ENCODE measurements at places on chromosomes 5 and 9.

DNA sequence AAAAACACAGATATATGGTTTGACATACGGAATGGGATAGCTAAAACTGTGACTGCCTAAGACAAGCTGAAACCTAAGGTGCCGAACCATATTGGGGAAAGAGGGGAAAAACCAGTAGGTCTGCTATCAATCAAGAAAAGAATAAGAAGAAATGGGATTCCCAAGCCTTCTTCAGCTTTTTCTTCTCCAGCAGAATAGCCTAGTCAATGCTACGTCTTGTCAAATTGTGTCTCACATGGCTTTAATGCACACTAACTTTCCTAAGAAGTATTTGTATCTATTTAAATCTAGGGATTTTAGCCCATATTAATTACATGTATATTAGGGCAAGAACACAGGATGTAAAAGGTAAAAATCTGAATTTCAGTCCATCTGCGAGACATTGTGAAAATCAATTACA lies 797 bp upstream of the FBXO38 start:
- DNase-seq: no peak

DNA sequence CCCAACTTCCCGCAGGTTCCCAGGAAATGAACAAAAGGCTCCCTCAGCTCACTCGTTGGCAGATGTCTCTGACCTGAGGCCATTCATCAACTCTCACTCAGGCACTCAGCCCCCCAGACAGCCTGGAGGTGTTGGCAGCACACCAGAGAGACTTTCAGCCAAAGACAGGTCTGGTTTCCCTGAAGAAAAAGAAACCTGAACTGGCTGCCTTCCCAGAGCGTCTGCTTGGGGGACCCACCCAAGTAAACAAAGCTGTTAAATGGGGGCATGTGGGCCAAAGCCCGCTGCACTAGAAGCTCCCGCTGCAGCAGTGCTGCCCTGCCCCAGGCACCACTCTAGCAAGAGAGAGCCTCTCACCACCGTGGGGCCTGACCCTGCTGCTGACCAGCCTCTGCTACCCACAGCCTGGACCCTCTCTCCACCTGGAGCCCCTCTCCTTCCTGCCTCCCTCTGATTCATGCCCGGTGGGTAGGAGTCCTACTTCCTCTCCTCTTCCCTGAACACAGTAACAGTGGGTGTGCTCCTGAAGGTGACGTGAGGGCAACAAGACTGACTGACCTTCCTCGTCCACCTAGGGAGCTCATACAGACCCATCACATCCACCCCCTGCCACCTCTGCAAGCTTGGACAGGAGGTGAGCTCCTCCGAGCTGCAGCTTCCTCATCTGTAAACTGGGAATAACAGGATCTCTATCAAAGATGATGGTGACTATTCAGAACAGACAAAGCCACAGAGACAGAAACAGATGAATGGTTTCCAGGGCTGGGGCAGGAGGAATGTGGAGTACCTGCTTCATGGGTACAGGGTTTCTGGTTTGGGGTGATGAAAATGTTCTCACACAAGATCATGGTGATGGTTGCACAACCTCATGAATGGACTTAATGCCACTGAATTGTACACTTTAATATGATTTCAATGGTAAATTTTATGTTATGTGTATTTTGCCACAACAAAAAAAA lies 31.0 kb upstream of the GABRP start:
- no peak for DNase-seq

DNA sequence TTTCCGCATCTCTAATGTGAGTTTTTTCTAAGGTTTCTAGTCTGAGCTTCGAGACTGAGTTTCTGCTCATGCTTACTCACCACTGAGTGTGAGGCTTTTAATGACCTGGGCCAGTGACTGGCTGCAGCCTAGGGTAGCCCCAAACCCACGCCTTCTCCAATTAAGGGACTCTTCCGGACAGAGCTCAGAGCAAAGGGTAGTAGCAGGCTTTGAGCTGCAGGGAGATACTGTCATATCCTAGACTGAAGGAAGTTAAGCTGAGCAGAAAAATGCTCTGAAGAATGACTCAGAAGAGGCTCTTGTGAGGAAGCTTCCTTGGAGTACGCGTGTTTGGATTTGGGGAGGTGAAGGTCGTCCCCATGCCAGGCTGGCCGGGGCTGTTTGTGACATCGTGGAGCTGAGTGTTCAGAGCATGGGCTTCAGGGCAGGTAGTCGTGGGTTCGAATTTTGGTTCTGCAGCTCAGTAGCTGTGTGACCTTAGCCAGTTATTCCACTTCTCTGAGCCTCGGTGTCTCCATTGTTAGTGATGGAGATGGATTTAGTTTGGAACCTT lies 3.5 kb downstream of the USP20 start:
- DNase-seq: peak; percentile 10

- no peak for DNase-seq
Measured at GRCh38 chr9:33146298-33146697, 20.8 kb downstream of the B4GALT1 start.

DNA sequence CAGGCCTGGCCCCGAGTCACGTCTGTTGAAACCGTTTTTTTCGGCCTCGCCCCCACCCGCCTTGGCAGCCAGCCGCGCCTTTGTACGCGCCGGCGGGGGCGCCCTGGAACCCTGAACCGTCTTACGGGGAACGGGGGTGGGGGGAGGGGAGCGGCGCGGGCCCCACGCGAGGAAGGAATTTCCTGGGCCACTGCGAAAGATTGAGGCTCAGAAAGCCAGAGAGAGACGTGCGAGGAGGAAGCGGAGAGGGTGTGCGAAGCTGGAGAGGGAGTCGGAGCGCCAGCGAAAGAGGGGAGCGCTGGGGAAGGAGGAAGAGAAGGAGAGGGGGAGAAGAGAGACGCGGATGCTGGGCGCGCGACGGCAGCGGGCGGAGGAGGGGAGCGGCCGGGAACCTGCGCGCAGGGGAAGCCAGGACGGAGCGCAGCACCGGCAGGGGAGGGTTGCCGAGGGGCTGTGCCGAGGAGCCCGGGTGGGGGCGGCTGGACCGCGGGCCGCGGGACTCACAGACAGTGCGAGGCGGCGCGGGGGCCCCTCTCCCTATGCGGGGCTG lies 4.6 kb upstream of the PRDM12 start:
- DNase-seq: no peak

GRCh38 chr5:107011605-107012004 lies 659.1 kb downstream of the EFNA5 start:
- no peak for DNase-seq

GRCh38 chr9:96317335-96317980 lies 15.5 kb upstream of the HSD17B3 start:
- peak; percentile 70 for DNase-seq

GRCh38 chr9:23587433-23587832 lies 238.6 kb downstream of the ELAVL2 start:
- peak; percentile 64 for DNase-seq

GRCh38 chr9:101172616-101173015 lies 144.1 kb downstream of the PLPPR1 start:
- no peak for DNase-seq

DNA sequence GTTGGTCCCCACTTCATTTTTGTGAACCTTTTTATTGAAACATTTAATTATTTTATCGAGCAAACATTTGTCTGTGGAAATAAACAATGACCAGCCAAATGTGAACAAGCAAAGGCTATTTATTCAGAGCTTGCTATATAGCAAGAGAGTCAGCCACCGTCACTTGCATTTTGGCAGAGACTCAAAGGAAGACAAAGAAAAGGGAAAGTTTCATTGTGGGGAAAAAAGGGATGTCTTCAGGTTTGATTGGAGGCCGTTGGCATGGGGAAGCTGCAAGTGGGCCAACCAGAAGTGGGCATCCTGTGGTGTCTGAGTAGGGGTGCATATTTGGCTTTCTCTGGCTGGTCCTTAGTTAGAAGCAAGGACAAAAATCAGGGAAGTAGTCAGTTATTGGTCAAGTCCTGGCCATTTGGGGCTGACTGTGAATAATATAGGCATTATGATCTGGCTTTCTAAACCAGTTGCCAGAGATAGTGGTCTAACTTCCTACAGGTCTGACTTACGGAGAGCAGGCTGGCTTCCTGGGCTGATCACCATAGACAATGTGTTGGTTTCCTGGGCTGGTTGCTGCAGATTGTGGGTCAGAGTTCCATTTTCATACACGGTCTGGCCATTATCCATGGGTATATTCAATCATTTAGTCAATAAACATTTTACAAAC lies 16.6 kb downstream of the ENC1 start:
- DNase-seq: no peak

DNA sequence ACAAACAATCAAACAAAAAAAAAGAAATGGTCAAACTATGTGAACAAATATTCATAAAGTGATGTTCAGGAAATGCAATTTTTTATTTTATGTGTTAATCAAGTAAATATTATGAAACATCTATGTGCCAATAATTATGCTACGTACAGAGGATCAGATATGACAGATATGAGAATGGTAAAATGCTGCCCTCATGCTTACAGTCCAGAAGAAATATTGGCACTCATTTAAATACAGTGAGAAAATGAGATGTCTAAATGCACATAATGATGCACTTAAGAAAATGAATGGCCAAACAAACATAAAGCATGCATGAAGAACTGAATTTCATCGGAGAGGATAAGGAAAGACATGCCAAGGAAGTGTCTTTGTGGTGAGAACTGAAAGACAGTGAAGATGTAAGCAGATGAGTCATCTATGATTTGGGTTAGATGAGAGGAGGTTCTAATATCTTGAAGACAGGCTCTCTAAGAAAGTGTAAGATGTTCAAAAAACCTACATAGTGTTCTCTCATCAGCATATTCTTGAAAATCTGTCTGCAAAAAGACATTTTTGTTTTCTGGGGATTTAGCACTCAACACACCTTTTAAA lies 1231.1 kb upstream of the ACO1 start:
- peak; percentile 1 for DNase-seq

DNA sequence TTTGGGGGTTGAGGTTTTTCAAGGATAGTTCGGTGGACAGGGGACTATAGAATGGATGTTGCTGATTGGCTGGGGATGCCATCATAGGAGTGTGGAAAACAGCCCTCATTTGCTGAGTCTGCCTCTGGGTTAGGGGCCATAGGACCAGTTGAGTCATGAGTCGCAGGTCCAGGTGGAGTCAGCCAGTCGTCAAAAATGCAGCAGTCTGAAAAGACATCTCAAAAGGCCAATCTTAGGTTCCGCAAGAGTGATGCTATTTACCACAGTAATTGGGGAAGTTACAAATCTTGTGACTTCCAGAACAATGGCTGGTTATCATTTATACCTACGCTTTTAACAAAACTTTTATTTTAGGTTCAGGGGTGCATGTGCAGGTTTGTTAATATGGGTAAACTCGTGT lies 276.0 kb upstream of the DMRT1 start:
- DNase-seq: no peak

DNA sequence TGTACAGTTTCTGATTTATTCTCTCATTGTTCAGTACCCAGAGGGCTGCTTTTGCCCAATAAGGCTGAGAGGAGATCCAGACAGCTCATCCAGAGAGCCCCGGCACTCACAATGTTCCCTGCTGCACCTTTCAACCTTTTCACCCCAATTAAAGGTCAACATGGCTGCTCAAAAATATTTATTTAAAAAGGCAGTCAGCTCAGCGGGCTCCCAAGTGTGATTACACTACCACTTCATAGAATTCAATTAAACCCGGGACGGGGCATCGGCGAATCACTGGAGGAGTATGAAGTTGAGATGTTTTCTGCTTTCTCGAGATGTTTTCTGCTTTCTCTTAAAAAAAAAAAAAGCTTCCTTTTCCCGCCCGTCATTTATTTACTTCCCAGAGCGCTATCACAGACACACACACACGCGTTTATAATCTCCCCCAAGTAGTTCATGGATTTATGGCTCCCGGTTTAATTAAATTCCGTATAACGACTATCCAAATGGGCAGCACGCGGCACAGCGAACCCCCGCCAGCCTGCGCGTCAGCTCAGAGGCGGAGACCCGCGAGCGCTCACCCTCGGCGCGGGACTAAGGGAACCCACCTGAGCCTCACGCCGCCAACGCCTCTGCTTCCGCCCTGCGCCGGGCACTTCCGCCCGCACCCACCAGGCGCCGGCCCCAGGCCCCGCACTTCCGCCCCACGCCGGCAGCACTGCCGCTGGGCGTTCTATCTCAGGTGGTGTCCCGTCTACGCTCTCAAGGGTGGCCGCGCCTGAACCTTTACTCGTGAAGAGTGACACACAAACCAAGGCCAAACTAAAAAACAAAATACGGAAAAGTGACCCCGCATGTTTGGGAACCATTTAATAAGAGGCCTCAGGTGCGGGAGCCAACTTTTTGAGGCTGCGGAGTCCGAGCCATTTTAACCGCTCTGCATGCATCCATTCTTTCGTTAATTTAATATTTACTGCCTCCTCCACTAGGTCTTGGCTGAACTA lies at the start of gene C5orf63:
Gene C5orf63, minus strand, starts transcription at position 642 of the 986 bp plus-strand sequence. CDS start 14,507 bp downstream, outside the sequence.
- DNase-seq: no peak

GRCh38 chr5:133579766-133580165 lies 32.6 kb downstream of the FSTL4 start:
- no peak for DNase-seq

DNA sequence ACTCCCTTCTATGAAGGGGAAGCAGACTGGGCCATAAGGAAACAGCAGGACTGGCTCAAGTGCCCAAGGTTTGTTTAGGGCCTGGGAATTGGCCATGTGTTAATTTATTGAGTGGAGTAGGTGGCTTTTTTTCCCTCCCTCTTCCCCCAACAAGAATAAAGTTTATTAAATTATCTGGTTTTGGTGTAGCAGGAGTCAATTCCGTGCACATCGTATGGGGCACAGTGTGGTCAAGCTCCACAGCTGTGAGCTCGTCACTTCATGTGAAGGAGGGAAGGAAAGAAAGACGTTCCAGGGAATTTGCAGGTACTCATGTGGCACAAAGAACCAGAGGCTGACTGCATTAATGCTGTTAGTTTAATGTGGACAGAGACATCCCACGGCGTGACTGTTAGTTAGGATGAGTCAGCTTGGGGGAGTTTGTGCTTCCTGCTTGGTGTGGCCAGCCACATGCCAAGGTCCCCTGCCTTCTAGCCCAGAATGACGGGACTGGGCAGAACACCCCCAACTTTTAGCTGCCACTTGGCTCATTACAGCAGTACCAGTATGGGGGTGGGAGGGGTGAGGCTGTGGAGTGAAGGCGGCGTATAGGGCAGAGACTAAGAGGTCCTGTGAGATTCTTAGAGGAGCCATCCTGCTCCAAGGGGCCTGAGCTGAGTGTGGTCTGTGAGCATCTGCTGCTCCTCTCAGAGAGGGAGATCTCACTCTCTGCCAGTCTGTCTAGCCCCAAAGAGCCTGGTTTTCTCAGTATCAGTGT lies 33.2 kb downstream of the CSF1R start:
- DNase-seq: peak; percentile 39
